ENCODE measurements at places on chromosomes 12 and 14. TPM values are rescaled to one million over a fixed set of nuclear protein-coding genes. Genes with fewer than 3 reads are reported as not detected.
A peak's percentile ranks its signal among the peaks of the same experiment; 100 is the strongest.

Gene RD3L
- total RNA-seq = not detected

GRCh38 chr14:105940534-105941225 is 414.3 kb downstream of the TMEM121 start:
- DNase-seq = no peak

GRCh38 chr12:124621296-124621660 is 53.9 kb upstream of the NCOR2 start:
- DNase-seq = peak; percentile 91

GRCh38 chr12:27109334-27110028 is 27.1 kb upstream of the C12orf71 start:
- DNase-seq = no peak

Gene ARHGEF25
- total RNA-seq = 3.6 TPM

Gene DLK1
- not detected for total RNA-seq

Gene KCNC2
- not detected for total RNA-seq

DNA sequence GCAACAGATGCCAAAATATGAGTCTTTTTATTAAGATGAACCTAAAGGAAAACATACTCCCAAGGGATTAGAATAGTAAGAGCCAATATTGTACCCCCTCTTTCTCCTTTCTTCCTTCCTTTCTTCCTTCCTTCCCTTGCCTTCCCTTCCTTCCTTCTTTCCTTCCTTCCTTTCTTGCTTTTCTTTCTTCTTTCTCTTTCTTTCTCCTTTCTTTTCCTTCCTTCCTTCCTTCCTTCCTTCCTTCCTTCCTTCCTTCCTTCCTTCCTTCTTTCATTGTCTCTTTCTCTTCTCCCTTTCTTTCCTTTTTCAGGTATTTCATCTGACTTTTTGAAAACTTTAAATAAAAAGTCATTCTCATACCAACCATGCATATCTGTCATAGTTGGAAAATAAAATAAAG is 892.5 kb downstream of the LRFN5 start:
- DNase-seq = no peak

DNA sequence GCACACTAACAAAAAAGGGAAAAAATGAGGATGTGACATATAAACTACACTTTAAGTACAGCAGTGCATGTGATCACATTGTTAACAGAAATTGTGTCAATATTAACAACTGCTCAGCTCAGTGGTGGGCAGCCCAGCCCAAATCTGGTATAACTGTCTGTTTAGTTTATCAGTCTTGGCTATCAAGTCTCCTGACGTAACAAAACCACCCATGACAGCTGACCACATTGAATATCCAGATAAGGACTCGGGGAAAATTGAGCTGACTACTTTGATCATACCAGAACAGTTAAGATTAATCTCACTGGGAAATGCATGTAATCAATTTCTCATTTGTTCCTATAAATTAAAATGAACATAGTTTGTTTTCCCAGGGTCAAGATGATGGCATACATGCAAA is 396.6 kb downstream of the SNAPC1 start:
- DNase-seq = no peak

Gene SDR9C7
- total RNA-seq = not detected

DNA sequence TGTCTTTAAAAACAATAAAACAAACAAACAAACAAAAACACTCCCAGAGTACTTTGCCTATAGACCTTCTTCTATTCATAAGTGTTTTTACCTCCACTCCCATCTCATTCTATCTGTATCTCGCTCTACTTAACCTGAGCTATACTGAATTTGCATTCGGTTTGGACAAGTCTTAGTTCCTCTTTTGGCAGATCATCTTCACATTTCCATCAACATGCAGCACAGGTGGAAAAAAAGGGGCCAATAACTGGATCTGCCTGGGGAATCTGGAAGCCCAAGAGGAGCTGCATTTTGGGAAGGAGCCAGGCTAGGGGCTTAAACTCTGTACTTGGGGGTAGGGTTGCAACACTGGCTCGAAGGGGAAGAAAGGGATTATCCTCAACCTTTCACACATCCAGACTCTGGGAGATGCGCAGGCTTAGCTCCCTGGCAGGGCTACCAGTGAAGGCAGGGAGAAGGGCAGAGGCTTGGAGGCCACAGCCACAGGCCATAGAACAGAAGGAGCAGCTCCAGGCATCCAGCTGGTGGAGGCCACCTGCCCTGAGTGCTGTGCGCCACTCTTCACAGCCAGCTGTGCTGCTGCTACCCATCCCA is 4.1 kb downstream of the NINJ2 start:
- DNase-seq = no peak

DNA sequence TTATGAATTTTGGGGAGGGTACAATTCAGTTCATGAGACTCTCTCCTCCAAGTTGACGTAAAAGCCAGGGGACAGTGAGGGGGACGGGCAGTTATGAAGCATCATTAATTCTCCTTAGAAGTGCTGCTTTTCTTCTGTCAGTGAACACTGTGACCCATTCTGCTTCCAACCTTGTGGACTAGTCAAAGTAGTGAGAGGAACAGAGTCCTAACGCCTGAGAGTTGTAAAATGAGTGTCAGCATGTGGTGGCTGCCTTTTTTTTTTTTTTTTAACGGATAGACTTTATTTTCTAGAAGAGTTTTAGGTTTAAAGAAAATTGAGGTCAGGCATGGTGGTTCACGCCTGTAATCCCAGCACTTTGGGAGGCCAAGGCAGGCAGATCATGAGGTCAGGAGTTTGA is 15.5 kb downstream of the RESF1 start:
- DNase-seq = no peak

GRCh38 chr14:104291123-104292000 is 153.0 kb downstream of the KIF26A start:
- DNase-seq = no peak

Gene SETD1B
- total RNA-seq = 13.4 TPM

- DNase-seq = peak; percentile 81
Observed at GRCh38 chr12:57452937-57453509, 2.1 kb upstream of the INHBE start.

DNA sequence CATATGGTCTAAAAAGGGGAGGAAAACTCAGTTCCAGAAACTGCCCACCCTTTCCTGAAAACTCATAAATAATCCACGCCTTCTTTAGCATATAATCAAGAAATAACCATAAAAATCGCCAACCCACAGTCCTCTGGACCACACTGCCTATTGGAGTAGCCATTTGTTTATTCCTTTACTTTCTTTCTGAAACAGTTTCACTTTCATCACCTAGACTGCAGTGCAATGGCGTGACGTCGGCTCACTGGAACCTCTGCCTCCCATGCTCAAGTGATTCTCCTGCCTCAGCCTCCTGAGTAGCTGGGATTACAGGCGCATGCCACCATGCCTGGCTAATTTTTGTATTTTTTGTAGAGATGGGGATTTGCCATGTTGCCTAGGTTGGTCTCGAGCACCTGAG is 44.2 kb downstream of the CLMN start:
- DNase-seq = no peak

- no peak for DNase-seq
Observed at GRCh38 chr14:103535081-103535890, 6.3 kb downstream of the TRMT61A start.

DNA sequence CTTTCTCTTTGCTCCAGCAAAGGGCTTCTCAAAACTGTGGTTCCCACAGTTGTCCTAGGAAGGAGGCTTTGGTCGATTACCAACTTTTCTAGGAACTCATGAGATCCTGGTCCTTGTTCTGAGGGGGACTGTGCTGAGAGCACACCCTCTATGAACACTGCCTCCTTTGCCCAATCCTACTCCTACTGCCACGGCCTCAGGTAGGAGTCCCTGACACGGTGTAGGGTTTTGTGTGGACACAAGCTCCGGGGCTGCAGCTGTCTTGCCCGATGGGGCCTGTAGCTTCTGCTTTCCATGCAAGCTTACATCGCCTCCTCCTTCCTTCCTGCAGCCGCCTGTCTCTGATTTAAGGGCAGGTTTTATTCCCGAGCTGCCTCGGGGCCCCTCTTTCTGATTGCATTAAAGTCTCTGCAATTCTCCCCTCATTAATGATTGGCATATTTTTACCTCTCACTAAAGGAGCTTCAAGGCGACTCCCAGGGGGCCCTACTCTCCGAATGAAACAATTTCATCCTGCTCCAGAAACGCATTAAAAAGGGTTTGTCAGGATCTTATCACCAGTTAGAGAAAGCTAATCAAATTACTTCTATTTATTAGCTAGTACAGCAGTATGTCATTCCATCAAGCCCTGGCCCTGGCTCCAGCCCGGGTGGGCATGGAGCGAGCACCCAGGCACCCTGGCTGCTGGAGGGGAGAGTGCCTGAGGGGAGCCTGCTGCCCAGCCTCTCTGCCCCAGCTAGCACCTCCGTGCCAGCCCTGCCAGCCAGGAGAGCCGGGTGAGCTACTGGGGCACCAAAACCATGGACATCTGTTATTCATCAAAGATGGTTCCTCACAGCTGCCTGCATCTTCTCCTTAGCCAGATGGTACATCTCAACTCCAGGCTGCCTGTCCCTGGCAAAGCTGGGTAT is 38.0 kb upstream of the ESRRB start:
- DNase-seq = no peak

DNA sequence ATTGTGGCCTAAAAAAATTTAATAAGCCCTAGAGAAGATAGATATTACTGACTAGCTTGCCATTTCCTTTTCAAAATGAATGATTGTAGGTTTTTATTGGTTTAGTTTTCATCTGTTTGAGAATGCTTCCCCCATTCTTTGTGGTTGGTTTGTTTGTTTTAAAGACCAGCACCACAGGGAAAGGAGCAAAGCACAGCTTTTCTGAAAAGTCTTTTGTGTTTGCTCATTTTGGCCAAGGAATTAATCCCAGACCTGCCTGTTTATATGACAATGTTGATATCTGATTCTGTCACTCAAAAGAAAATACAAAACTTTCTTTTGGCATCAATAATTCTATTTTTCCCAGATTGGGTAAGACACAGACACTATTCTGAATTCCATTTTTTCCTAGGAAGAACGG is 312.5 kb upstream of the FLRT2 start:
- no peak for DNase-seq

Gene OAS2
- total RNA-seq = 6.0 TPM

- no peak for DNase-seq
Observed at GRCh38 chr12:107064243-107064642, 29.1 kb downstream of the CRY1 start.

Gene MYO1A
- total RNA-seq = not detected

DNA sequence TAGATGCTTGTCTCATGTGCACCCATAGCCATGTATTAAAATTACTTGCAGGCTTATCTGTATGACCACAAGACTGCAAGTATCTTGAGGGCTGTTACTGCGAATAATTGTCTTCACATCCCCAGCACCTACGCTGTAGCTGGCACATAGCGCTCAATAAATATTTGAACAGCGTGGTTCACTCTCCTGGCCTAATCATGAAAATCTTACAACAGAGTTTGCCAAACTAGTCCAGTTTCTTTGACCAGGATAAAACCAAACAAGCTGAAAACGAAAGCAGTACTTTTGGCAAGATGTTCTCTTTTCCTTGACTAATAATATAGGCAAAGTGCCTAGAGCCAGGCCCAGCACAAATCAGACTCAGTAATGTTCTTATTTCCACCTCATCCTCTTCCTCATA is 106.7 kb downstream of the RPS29 start:
- DNase-seq = no peak

DNA sequence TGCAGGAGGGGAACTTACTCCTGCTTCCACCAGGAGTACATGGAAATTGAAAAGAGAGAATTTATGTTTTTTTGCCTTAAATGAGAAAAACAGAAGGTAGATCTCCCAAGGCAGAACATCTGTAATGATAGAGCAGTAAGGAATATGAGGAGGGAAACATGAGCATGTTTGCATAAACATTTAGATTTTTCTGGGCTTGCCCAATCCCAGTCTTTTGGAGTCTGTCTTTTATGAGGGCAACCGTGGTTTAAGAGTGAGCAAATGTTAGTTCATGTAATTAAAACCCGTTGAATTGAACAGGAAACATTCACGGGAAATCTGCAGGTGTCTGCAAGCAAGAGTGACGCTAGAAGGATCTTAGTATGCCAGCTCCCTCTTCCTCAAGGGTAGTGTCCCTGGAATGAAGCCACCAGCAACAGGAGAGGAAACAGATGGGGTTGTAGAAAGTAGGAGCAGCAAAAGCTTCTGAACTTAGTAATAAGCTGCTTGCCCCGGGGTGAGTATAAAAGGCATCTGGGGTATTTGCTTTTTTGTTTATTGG is 79.3 kb downstream of the ARF6 start:
- peak; percentile 20 for DNase-seq

DNA sequence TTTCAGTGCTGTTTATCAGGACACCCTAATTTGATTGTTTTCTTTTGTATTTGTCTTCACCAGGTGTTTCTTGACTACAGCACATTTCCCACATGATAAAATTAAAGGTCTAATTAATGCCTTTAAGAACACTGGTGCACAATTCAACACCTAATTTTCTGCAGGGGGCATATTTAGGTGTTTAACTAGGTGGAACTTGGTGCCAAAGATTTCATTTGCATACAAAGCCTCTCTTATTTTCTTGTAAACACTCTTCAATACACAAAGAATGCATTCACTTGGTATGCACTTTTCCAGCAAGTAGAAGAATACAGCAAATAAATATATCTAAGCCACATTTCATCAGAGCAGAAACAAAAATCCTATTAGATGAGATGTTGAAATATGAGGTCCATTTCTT is 646.2 kb upstream of the FOXG1 start:
- no peak for DNase-seq

Gene TPH2
- total RNA-seq = not detected

Gene SLC6A12
- 13.2 TPM for total RNA-seq

Gene RIMBP2
- total RNA-seq = 0.81 TPM

Gene MAX
- total RNA-seq = 56.7 TPM

DNA sequence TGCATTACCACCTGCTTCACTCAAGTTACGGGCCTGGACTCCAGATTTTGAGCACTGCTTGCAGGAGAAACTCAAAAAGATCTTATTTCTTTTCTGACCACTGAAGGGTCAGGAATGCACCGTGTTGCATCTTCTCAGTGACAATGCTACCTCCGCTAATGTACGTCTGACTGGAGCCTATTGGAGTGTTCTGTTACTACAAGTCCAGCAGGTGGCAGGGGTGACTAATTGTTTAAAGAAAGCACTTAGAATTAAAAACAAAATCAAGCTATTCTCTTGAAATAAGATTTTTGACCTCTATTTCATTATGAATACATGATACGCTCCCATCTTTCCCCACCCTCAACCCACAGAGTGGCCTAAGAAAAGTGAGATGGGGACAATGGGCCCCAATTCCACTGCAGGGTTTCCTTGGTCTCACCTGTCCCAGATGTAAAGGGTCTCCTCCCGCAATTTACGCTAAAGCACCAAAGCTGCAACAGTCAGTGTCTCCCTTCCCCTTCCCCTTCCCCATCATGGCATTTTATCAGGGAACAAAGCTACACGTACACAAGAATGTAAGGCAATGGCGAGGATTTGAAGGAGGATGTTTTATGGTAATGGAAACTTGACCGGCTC is 2.2 kb downstream of the TBPL2 start:
- DNase-seq = peak; percentile 43

Gene ZFHX2
- 2.3 TPM for total RNA-seq

GRCh38 chr12:96421014-96421413 is 20.8 kb upstream of the CDK17 start:
- no peak for DNase-seq

DNA sequence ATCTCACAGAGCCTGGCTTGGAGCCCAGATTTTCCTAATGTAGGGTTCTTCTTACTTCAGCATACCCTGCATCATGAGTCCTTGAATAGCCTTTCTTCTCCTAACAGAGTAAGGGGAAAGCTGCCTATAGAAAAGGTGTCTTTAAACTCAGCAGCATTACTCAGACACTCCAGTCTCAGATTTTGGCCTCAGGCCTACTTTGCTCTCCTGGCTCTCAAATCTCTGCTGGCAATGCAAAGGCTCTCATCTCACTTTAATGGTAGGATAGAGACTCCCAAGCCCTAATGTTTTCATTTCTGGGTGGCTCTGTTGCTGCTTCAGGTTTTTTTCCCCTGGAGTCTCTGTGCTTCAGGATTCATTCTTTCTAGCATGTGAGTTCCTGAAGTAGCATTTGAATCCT is 9.1 kb upstream of the NKX2-8 start:
- DNase-seq = no peak

- DNase-seq = no peak
Observed at GRCh38 chr14:58663494-58664111, 25.8 kb downstream of the DACT1 start.
